ENCODE measurements at places on chromosomes 16 and 17.

DNA sequence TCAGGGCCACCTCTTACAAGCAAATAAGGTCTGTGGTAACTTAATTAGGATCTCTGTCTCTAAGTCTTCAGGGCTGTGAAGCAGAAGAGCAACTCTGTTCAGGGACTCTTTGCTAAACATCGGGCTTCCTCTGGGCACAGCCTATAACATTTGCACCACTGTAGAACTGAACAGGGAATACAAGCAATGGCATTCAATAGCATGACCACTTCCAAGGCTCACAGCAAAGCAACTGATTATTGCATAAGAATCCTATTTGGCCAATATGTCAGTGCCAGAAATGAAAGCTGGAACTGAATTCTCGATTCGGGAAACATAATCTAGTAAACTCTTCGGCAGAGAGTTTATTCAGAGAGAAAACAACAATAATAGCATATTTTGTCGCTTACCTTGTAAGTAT lies 92.2 kb upstream of the AMZ2 start:
- DNase-seq = no peak

GRCh38 chr16:83842756-83843507 lies 35.2 kb downstream of the HSBP1 start:
- no peak for DNase-seq

DNA sequence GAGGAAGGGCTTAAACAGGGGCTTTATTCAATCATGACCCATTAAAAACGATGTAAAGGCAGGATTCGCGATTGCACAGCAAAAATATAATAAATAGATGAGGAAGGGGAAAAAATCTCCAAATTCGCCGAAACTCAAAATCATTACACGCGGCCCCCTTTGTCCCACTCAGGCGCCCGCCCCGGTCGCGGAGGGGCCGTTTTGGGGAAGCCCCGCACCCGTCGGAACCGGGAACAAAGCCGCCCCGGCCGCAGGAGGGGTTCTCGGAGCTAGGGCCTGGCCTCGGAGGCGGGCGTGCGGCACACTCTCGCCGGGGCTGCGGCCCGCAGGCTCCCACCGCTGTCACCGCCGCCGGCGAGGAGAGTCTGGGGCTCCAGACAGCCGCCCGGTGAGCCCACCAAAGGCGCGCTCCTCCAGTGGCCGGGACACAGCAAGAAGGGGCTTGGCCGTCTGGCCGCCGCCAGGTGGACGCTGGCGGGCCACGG lies 521 bp downstream of the C16orf87 start:
- no peak for DNase-seq

DNA sequence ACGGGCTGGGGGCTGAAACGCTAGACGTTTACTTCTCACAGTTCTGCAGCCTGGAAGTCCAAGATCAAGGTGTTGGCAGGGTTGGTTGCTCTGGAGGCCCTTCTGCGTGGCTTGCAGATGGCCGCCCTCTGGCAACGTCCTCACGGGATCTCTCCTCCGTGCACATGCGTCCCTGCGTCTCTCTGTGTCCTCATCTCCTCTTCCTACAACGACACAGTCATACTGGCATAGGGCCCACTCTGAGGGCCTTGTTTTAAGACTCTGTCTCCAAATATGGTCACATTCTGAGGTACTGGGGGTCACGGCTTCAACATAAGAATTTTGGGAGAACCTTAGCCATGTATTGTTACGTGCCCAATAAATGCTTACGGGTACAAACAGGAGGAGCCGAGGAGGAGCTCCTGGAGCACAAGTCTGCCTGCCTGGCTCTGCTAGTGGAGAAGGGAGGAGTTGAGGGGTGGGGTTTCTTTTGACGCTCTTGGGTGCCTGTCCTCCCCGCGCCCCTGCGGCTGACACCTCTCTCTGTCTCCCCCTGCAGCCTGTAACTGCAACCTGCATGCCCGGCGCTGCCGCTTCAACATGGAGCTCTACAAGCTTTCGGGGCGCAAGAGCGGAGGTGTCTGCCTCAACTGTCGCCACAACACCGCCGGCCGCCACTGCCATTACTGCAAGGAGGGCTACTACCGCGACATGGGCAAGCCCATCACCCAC lies 141.1 kb downstream of the NTN1 start:
- DNase-seq = peak; percentile 81

GRCh38 chr17:43550754-43551153 lies 4.6 kb upstream of the ETV4 start:
- no peak for DNase-seq

All from NCI-H2081 (cell line).